ENCODE measurements at places on chromosomes 2 and 18. TPM values are rescaled to one million over a fixed set of nuclear protein-coding genes. Genes with fewer than 3 reads are reported as not detected.

DNA sequence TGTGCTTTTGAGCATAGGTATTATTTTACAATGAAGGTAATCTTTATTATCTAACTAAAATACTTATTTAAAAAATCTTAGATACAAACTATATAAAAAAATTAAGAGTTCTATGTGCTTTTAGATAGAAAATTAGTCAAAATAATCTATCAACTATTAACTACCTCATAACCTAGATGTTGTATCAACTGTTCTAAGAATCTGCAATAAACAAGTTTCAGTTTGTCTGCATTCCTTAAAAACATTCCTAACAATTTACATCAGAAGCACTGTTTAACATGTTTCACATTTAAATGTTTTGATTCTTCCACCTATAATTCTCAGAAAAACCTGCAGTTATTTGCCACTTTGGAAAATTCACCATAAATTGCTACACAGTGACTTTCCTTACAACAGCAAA is 33.3 kb downstream of the NDUFS1 start:
- H3K4me3 ChIP-seq = no peak overlapping the region
- H3K27me3 ChIP-seq = no peaks in the 10 kb centered on the region
- no peaks in the 10 kb centered on the region for H3K4me1 ChIP-seq
- DNase-seq = no peak

GRCh38 chr2:109437325-109438090 is 176.3 kb downstream of the SEPTIN10 start:
- H3K36me3 ChIP-seq = peaks cover 3% of the 10 kb centered on the region
- no peaks in the 10 kb centered on the region for H3K27me3 ChIP-seq
- H3K4me1 ChIP-seq = peaks cover 42% of the 10 kb centered on the region

DNA sequence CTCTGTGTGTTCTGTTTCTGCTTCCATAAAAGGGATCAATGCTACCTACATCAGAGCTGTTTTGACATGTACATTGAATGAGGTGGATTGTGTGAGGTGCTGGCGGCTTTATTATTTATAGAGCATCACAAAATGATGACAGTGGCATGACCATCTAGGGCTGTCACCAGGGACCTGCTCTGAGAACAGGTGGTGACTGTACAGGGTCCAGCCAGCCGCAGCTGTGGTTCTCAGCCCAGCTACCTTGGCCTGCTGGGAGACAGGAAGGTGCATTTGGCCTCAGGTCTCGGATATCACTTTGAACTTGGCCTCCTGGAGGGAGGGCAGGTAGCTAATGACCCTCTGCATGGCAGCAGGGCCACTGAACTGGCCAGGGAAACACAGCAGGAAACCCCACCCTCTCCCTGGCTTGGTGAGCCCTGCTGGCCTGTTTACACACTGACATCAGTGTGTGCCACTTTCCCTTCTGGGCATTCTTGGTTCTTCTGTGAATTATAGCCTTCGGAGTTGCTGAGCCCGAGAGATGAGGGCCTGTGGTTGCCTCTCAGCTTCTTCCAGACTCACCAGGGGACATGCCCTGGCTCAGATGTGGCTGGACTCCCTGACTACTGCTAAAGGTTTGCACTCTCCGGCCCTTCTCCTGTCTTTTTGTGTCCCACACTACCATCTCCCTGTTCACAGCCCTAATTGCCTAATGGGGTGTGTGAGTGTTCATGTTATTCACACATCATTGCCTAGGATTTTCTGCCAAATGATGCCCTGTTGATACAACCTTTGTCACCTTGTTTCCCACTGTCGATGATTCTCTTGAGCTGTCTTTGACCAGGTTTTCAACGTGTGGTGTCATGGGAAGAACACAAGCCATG is 109.2 kb upstream of the RAB12 start:
- DNase-seq = peak; percentile 10
- no peaks in the 10 kb centered on the region for H3K4me1 ChIP-seq
- H3K27ac ChIP-seq = no peak overlapping the region
- H3K4me3 ChIP-seq = no peak overlapping the region
- H3K27me3 ChIP-seq = no peaks in the 10 kb centered on the region

GRCh38 chr18:59267503-59268126 is 5.6 kb downstream of the RAX start:
- DNase-seq = no peak
- H3K27ac ChIP-seq = no peak overlapping the region
- H3K4me1 ChIP-seq = peaks cover 3% of the 10 kb centered on the region
- no peak overlapping the region for H3K4me3 ChIP-seq

DNA sequence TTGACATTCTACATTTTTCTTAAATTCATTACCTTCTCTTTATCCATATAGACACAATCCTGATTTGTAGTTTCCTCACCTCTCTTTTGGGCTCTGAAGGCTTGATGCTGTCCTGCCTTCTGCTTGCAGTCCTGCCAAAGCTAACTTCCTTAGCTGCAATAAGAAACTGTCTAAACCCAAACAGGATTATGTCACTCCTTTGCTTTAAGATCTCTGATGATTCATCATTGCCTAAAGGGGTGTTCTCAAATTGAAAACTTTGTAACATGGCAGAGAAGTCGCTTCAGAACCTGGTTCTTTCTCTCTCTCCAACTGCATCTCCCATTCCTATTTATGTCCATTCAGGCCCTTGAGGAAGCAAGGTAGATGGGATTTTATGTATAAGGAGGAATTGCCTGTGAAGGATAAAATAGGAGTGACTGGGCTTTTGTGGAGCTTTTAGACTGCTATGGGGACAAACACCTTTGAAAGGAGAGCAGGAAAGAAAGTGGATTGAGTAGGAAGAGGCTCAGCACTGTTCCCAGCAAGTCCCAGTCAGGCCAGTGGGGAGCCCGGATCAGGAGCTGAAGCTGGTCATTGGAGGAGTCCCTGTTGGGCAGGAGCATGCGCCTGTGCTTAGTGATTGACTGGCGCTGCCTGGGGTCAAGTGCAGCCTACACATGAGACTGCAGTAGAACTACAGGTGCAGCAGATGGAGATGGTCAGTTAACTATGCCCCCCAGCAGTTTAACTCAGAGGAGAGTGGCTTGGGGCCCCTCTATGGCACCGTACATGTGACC is 390.6 kb downstream of the CTNNA2 start:
- H3K27me3 ChIP-seq = no peaks in the 10 kb centered on the region
- no peaks in the 10 kb centered on the region for H3K36me3 ChIP-seq
- H3K27ac ChIP-seq = no peak overlapping the region
- H3K4me1 ChIP-seq = no peaks in the 10 kb centered on the region
- H3K4me3 ChIP-seq = no peak overlapping the region
- no peak for DNase-seq

- peaks cover 7% of the 10 kb centered on the region for H3K4me1 ChIP-seq
- no peaks in the 10 kb centered on the region for H3K36me3 ChIP-seq
- no peak overlapping the region for H3K4me3 ChIP-seq
- no peak for DNase-seq
- no peak overlapping the region for H3K27ac ChIP-seq
- peaks cover 43% of the 10 kb centered on the region for H3K27me3 ChIP-seq
These were observed 1.2 kb downstream of the M1AP start for GRCh38 chr2:74646834-74647482.

DNA sequence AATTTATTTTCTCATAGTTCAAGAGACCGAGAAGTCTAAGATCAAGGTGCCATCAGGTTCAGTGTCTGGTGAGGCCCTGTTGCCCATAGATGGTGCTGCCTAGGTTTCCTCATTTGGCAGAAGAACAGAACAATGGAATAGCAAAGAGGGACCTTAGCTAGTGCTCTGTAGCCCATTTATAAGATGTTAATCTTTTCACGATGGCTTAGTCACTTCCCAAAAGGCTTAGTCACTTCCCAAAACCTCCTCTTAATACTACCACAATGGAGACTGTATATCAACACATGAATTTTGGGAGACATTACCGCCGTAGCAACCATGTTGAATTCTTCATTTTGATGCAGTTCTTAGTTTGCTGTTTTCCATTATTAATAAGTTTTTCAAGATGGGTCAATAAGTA is 246.3 kb upstream of the NRP2 start:
- H3K27ac ChIP-seq = no peak overlapping the region
- no peaks in the 10 kb centered on the region for H3K4me1 ChIP-seq
- no peak for DNase-seq

DNA sequence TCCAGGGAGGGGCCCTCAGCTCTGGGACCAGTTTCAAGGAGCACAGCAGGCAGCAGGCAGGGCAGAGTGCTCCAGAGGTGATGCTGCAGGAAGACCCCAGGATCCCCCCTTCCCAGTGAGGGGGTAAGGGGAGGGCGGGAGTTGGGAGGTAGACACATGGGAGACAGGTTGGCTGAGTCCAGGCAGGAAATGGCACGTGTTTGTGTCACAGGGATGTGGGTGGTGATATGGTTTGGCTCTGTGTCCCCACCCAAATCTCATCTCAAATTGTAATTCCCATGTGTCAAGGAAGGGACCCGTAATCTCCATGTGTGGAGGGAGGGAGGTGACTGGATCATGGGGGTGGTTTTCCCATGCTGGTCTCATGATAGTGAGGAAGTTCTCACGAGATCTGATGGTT is 25.2 kb upstream of the OTOS start:
- H3K4me1 ChIP-seq = no peaks in the 10 kb centered on the region
- H3K27me3 ChIP-seq = peaks cover 13% of the 10 kb centered on the region
- no peak overlapping the region for H3K27ac ChIP-seq
- DNase-seq = no peak
- H3K4me3 ChIP-seq = no peak overlapping the region

GRCh38 chr2:18821431-18821830 is 232.1 kb upstream of the NT5C1B start:
- H3K4me3 ChIP-seq = no peak overlapping the region
- H3K27ac ChIP-seq = no peak overlapping the region
- H3K27me3 ChIP-seq = no peaks in the 10 kb centered on the region
- H3K4me1 ChIP-seq = peaks cover 6% of the 10 kb centered on the region
- H3K36me3 ChIP-seq = no peaks in the 10 kb centered on the region
- no peak for DNase-seq

GRCh38 chr18:48430150-48430549 is 21.0 kb upstream of the ZBTB7C start:
- no peak for DNase-seq
- H3K27me3 ChIP-seq = no peaks in the 10 kb centered on the region
- H3K4me3 ChIP-seq = no peak overlapping the region

- H3K27ac ChIP-seq = no peak overlapping the region
- H3K36me3 ChIP-seq = no peaks in the 10 kb centered on the region
- H3K4me3 ChIP-seq = no peak overlapping the region
- H3K27me3 ChIP-seq = no peaks in the 10 kb centered on the region
These were observed 75.8 kb upstream of the FN1 start for GRCh38 chr2:215511454-215512346.

DNA sequence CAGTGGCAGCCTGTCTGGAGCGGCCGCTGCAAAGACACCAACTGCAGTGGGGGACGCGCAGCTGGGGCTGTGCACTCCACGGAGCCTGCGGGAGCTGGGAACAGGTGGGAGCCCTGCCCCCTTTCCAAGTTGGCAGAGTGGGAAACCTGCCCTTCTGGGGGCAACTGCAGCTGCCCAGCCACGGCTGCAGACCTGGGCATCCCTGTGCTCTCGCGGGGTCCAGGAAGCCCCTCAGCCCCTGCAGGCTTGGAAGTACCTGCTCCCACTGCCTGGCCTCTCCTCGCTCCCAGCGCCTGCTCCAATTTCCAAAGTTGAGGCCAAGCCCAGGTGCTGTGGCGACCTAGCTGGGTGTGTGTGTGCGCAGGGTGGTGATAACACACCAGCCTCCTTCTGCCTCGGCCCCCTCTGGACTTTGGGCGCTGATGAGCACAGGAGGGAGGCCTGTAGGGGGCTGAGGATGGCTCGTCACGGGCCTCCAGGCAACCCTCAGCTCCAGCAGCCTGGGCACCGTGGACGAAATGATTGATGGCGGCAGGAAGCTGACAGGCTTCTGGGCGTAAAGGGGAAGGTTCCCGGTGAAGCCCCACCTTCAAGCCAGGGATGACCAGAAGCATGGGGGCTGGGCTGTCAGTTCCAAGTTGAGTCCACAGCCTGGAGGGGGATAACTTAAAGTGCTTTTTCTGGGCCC is 76.9 kb downstream of the PTPN4 start:
- no peaks in the 10 kb centered on the region for H3K27me3 ChIP-seq
- no peaks in the 10 kb centered on the region for H3K36me3 ChIP-seq
- DNase-seq = no peak
- H3K4me1 ChIP-seq = peaks cover 8% of the 10 kb centered on the region
- H3K4me3 ChIP-seq = no peak overlapping the region
- H3K27ac ChIP-seq = no peak overlapping the region

- H3K27me3 ChIP-seq = no peaks in the 10 kb centered on the region
- H3K36me3 ChIP-seq = peaks cover 3% of the 10 kb centered on the region
- no peak overlapping the region for H3K4me3 ChIP-seq
- no peak for DNase-seq
- H3K4me1 ChIP-seq = no peaks in the 10 kb centered on the region
These were observed 26.6 kb downstream of the SERTAD2 start for GRCh38 chr2:64626963-64627760.

DNA sequence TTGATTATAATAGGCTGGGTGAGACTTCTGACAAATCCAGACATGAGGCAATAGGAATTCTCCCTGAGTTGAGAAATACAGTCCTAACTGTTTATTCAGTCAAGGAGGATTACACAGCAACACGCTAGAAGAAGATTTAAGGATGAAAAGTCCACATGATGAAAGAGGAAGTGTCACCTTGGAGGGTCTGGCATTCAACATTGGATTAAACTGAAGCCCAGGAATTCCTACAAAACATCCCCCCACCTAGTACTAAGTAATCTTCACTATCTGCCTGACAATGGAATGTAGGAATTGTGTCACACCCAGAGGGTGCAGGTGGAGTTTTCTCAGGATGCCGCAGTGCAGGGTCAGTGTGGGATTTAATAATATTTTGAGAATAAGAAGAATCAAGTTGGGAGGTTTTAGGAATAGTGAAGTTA is 142.4 kb downstream of the SOCS6 start:
- no peaks in the 10 kb centered on the region for H3K27me3 ChIP-seq
- no peak overlapping the region for H3K4me3 ChIP-seq
- no peak overlapping the region for H3K27ac ChIP-seq
- no peaks in the 10 kb centered on the region for H3K4me1 ChIP-seq
- no peak for DNase-seq

Gene LYG1
- total RNA-seq = 0.37 TPM

Gene CNDP1
- total RNA-seq = not detected

Gene GLB1L
- 2.5 TPM for total RNA-seq

Gene KLHL30
- 21.5 TPM for total RNA-seq

Gene PSMA8
- total RNA-seq = 0.16 TPM
